ENCODE measurements at places on chromosomes 3 and 15.

DNA sequence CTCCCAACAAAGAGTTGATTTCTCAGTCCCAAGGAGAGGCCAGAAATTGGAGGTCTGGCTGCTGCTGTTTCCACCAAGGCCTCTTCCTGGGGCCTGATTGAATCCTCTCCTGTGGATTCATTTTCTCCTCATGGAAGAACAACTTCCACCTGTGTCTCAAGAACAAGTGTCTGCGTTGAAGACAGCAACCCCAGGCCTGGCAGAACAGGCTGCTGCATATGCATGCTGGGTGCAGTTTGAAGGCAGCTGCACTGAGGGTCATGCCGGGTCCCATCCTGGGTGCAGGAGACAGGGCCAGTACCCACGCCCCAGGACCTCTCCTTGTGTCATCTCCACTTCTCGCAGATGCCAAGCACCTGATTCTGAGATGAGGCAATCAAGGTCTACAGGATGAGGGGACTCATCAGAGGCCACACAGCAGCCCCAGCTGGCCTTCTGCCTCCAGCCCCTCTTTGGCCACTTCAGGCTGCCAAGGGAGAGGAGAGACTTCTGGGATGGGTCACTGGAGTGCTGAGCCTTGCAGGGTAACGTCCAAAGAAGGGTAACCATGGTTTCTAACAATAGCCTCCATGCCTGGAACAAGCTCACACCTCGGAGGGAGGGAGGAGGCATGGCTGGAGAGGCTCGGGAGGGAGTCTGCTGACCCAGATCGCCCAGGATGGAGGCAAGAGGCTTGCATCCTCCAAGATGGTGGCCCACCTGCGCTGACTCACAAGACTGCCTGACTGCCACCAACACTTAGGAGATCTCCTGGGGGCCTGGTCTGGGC lies 30.0 kb downstream of the HCN4 start:
- no peak for DNase-seq

GRCh38 chr3:191499307-191500080 lies 38.5 kb downstream of the PYDC2 start:
- no peak for DNase-seq

DNA sequence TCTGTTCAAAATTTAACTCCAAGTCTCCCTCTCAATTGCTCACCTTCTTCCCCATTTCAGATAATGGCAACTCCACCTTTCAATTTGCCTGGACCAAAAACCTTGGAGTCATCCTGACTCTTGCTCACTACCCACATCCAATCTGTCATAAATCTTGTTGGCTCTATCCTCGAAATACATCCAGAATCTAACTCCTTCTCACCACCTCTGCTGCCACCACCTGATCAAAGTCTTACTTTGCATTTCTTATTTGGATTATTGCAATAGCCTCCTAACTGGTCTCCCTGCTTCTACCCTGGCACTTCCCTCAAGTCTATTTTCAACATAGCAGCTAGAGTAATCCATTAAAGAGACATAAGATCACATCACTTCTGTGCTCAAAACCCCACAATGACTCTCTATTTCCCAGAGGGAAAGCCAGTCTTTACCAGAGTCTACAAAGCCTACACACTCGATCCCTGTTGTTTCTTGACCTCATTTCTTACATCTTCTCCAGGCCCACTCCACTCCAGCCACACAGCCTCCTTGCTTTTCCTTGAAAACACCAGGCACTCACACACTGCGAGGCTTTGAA lies 86.6 kb downstream of the GPR156 start:
- DNase-seq: no peak

- no peak for DNase-seq
Measured at GRCh38 chr3:99845331-99845730, 27.7 kb downstream of the CMSS1 start.

GRCh38 chr15:101250873-101251829 lies 697 bp downstream of the CHSY1 start:
- DNase-seq: no peak

GRCh38 chr15:36964626-36965025 lies 135.7 kb downstream of the MEIS2 start:
- DNase-seq: no peak

- DNase-seq: no peak
Measured at GRCh38 chr3:56621681-56622080, 61.4 kb downstream of the TASOR start.

DNA sequence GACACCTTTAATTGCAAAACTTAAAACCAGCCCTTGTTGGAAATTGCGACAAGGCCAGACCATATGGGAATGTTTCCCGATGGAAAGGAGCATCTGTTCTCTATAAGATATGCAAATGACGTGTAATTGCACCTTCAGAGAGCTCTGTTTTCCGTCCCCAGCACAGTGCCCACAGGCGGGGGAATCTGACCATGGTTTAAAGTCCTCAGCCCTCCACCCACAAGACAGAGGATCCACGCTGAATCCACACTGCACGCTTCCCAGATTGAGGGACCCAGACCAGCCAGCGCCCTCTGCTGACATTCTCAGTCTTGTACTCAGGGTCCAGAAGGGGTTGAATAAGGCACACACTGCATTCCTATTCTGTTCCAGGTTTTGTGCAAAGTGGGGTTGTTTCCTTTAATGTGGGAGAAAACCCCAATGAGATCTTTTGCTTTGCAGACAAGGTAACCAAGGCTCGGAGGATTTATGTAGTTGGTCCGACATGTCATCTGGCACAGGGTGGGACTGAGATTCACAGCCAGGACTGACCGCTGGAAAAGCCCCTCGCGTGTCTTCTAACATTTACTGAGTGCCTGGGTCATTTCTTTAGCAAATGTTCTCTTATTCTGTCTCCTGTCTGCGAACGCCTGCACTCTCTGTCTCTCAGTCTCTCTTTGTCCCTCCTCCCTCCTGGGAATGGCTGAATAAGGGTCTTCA lies 36.8 kb upstream of the KLHL25 start:
- DNase-seq: peak; percentile 58

- no peak for DNase-seq
Measured at GRCh38 chr15:92629276-92629974, 26.1 kb downstream of the FAM174B start.

Data from gastrocnemius medialis (tissue), 4 donors.